T-helper 2 cell (primary cell): ENCODE measurements at places on chromosomes 16 and 17.

DNA sequence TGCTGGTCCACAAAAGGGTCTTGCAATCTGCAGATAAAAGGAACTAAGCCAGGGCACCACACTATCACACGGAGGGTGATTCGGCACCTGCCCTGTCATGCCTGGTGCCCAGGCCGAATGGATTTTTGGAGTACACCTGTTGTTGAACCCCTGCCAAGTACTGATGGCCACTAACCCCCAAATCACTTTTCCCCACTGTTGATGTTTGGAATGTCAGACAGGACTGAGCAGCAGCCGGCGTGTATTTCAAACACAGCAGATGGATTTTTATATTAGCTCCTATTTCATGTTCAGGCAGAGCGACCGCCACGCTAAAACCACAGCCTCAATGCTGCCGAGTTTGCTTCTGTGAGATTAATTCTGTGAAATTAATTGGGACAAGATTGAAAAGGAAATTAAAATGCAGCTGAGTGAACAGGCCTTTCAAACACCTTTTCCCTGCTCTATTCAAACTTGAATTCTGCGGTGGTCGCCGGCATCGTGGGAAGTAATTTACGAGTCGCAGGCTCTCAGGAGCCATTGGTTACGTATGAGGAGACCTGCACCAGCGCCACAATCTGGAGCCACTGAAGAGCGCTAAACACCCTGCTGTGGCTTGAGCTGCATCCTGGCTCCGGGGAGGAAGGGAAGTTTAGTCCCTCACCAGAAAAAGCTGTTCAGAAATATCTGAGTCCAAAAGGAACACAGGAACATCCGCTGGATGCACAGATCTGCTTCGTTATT is 48.5 kb downstream of the SNX11 start:
- DNase-seq, result no peak

GRCh38 chr17:62662855-62663254 is 35.4 kb downstream of the MRC2 start:
- DNase-seq, result no peak

DNA sequence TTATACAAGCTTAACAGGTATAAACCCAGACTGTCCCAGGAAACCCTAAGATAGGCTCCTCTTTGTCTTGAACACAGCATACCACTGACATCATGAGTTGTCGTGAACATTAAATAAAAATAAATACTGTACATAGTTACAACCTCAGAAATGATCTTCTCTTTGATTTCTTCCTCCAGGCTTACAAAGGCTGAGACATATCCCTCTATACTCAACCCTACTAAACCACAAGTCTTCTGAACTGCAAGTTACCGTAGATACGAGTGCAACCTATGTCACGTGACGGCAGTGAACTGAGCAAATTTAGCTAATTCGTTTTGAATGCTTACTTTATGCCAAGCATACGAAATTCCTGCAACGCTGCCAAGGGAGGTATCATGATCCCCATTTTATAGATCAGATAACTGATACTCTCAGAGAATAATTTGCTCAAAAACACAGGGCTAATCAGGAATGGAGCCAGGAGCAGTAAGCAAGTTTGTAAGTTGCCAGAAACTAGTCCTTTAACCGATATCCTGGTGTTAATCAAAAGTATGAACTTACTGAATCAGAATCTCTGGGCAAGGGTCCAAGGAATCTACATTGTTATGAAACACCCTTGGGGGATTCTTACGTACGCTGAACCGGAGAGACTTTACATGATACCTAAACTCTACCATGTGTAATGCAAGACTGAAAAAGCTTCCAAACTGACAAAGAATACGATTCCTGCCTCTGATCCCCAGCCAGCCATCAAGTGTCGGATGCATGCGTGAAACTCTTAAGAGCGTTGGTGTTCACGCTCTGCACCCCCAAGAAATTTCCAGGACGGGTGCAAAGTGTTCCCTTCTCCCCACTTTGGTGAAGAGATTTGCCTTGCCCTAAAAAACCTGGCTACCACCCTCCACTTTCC is 106.2 kb downstream of the XYLT1 start:
- DNase-seq, result no peak

DNA sequence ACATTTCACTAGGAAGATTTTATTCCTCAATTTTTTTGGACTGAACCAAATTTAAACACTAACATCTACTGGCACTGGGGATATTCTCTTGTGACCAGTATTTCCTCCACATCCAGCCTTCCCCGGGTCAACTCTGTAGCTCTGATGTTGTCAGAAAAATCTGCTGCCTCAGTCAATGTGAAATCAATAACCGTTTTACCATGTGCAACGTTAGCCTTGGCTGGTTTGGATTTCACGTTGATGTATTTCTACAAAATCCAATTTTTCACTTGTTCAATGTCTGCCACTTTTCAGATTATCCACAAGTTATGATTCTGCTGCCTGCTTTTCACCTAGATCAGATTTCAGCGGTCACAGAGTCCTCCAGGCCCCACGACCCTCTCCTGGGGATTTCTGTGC is 7.1 kb downstream of the SGCA start:
- no peak for DNase-seq

DNA sequence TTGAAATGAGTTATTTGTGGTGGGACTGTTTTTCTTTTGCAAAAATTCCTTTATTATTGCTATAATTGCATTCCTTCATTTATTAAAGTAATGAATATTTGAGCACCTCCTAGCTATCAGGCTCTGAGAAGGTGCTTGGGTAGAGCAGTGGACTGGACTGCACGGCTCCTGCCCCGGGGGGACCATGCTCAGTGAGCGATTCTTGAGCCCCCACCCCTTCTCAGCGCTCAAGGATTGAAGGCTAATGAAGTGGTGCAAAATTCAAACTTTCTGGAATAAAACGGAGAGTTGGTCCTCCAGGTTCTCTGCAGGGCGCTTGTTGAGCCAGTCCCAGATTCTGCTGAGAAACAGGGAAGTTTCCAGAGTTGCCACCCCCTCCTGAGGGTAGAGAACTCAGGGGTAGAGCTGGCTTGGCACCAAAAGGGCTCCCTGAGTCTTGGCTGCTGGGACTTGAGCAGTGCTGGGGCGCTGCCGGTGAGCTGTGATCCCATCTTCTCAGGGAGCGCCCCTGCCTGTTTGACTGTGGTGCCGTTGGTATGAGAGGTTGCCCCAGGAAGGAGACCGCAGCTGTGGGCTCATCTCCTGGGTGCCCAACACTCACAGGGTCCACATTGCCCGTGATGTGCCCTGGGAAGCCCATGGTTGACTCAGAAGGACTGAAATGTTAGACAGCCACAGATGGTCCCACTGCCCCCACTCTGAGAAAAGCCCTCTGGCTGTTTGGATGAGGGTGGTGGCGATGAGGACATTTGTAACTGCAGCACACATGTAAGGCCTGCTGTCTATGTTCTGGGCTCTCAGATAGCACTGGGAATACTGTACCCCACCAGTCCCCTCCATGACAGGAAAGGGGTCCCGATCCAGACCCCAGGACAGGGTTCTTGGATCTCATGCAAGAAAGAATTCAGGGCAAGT is 20.0 kb downstream of the KSR1 start:
- DNase-seq, result no peak

- DNase-seq, result no peak
These were observed at the start of gene SLC22A31 for GRCh38 chr16:89200124-89200849. SLC22A31 (minus strand) TSS chr16:89200537; CDS start chr16:89200501, 36 bp downstream.

- DNase-seq, result no peak
These were observed 52.7 kb downstream of the SREBF1 start for GRCh38 chr17:17783825-17784656.
